ENCODE measurements at places on chromosomes 3 and 15.

GRCh38 chr15:26888761-26889160, 21.9 kb downstream of the GABRA5 start:
- no peak for DNase-seq

GRCh38 chr3:183534249-183534648, 21.3 kb downstream of the KLHL6 start:
- no peak for DNase-seq

DNA sequence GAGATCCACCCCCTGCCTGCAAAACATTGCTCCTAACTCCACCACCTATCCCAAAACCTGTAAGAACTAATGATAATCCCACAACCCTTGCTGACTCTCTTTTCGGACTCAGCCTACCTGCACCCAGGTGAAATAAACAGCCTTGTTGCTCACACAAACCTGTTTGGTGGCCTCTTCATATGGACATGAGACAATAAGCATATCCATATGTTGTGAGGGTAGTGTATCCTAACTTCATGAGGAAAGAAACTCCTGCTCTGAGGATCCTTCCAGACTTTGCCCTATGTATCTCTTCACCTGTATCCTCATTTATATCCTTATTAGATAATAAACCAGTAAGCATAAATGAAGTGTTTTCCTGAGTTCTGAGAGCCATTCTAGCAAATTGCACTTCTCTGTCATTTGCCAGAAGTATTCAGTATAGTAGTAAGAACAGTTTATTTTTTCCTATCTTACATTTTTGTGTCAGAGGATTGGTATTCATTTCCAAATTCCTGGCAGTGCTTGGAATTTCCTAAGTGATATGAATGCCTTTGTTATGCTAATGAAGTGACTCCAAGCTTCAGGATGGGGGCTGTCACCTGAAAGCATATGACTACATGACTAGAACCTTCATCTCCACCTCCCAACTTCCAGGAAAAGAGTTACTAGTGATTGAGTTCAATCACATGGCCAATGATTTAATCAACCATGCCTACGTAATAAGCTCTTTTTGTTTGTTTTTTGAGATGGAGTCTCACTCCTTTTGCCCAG, 30.2 kb downstream of the TTBK2 start:
- DNase-seq: peak; percentile 75

- peak; percentile 79 for DNase-seq
These were observed 45.4 kb downstream of the SSR3 start for GRCh38 chr3:156509189-156510174.

DNA sequence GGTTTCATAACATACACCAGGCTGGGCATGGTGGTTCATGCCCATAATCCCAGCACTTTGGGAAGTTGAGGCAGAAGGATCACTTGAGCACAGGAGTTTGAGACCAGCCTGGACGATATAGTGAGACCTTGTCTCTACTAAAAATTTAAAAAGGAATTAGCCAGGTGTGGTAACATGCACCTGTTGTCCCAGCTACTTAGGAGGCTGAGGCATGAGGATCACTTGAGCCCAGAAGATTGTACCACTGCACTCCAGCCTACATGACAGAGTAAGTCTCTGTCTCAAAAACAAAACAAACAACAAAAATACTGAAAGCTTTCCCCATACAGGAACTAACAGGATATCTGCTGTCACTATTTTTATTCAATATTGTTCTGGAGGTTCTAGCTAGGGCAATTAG, 20.9 kb downstream of the GREM1 start:
- DNase-seq: no peak

GRCh38 chr15:72722071-72722696, 36.2 kb downstream of the BBS4 start:
- peak; percentile 71 for DNase-seq
